Stimulated activated naive CD4-positive, alpha-beta T cell treated with Interleukin-2 at 50 U/mL for 16 hours (primary cell): ENCODE measurements at places on chromosomes 12 and 14.

GRCh38 chr14:38233218-38233617 is 22.7 kb downstream of the CLEC14A start:
- DNase-seq = no peak

- no peak for DNase-seq
Measured at GRCh38 chr12:80791863-80792262, 75.2 kb downstream of the MYF5 start.

- no peak for DNase-seq
Measured at GRCh38 chr14:64476438-64476837, 11.1 kb downstream of the AKAP5 start.

DNA sequence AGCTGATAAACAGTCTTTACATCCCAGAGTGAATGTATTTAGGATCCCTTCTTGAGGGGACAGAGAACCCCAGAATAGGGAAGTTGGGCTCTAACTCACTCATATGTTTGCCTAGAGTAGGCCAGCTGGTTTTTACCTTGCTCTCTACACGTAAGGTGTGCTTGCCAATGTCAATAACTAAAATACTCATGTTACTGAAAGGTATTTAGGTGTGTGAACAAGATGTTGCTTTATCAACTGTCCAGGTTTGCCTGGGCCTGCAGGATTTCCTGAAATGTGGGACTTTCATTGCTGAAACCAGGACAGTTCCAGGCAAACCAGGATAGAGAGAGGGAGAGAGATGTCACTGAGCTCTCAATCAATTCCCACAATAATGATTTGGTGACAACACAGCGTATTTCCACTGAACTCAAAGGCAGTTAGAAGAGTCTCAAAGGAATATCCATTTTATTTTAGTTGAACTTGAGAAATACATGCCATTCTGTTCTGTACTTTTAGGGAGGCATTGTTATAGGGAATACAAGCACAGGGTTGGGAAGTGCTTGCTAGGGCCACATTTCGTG is 171.7 kb downstream of the NRXN3 start:
- DNase-seq = no peak

DNA sequence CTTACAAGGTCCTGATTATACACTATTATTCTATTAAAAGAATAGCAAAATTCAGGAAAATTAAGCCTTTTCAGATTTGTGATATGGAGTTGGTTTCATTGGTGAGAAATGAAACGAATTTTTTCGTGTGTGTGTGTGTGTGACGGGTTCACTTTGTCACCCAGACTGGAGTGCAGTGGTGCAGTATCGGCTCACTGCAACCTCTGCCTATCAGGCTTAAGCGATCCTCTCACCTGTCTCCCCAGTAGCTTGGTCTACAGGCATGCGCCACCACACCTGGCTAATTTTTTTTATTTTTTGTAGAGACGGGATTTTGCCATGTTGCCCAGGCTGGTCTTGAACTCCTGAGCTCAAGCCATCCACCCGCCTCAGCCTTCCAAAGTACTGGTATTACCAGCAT is 9.7 kb downstream of the PCBP2 start:
- no peak for DNase-seq

GRCh38 chr12:78470354-78471195 is 394.0 kb upstream of the SYT1 start:
- DNase-seq = no peak

- DNase-seq = no peak
Measured at GRCh38 chr14:22887260-22887989, 4.4 kb downstream of the REM2 start.

- DNase-seq = no peak
Measured at GRCh38 chr12:20375560-20375959, 7.2 kb downstream of the PDE3A start.

- DNase-seq = no peak
Measured at GRCh38 chr14:31229009-31229408, 21.4 kb upstream of the HECTD1 start.

GRCh38 chr12:107568718-107569117 is 116.9 kb upstream of the PWP1 start:
- DNase-seq = no peak

- no peak for DNase-seq
Measured at GRCh38 chr12:8677362-8677761, 14.7 kb upstream of the MFAP5 start.

GRCh38 chr14:21367582-21368144 is 16.2 kb downstream of the SUPT16H start:
- no peak for DNase-seq

DNA sequence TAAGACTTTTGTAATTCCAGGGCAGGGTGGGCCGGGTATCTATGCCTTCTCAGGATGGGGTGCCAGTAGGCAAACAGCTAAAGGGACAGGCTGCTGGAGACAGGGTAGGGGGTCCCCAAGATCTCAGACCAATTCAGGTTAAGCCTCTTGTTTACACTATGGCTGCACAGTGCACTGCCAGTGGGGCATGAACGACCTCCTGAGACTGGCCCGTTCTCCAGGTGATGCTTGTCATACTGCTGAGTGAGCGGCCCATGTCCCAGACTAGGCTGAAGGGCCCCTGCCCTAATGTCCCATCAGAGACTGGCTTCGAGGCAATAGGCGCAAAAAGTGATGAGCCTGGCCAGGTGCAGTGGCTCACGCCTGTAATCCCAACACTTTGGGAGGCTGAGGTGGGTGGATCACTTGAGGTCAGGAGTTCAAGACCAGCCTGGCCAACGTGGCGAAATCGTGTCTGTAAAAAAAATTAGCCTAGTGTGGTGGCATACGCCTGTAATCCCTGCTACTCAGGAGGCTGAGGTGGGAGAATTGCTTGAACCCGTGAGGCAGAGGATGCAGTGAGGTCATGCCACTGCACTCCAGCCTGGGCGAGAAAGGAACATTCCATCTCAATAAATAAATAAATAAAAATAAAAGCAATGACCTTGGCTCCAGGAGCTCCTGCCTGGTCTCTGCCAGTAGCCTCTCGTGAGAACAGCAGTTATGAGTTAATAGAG is 12.6 kb downstream of the SLC25A29 start:
- no peak for DNase-seq

- DNase-seq = no peak
Measured at GRCh38 chr12:40253936-40254335, 29.1 kb downstream of the LRRK2 start.

DNA sequence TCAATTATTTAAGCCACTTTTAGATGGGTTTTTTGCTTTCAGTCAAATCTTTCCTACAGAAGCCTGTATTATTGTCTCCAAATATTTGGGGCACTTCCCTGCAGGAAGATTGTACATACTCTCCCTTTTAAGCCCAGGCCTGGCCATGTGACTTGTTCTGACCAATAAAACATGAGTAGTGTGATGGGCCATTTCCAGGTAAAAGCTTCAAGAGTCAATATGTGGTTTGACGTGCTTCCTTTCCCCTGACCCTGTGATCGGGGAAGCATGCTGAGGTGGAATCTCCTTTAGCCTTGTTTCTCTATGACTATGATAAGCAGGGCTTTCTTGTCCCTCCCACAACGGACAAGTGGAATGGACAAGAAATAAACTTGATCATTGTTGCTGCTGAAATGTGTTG is 14.2 kb upstream of the NIN start:
- no peak for DNase-seq

GRCh38 chr12:8960176-8960575 is 10.7 kb upstream of the M6PR start:
- no peak for DNase-seq

DNA sequence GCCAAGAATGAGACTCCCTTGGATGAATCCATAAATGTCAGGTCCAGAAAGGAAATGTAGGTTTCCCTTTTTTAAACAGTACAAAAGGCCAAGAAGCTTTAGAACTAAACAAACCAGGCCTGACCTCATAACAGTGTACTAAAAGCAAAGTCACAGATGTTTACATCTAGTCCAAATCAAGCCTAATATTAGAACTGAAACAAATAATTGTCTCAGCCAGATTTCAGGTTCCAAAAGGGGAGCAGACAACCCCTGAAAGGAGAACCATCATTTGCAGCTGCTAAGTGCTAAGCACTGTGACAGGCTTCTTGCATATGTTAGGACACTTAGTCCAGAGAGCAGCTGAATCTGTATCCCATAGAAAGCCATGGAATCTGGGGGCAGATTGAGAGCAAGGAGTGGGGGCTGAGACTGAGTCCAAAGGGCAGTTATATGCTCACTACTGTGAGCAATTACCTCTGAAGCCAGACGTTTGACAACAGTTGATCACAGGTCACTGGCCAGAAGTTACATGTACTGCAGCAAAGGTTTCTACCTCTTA is 90.1 kb downstream of the STXBP6 start:
- DNase-seq = no peak
